ENCODE measurements at places on chromosomes 13 and 19. TPM values are rescaled to one million over a fixed set of nuclear protein-coding genes. Genes with fewer than 3 reads are reported as not detected.

The EPSTI1 gene
- total RNA-seq = 44.0 TPM

The EDNRB gene
- 3.0 TPM for total RNA-seq

The CFAP97D2 gene
- total RNA-seq = not detected

The CYP2S1 gene
- 12.8 TPM for total RNA-seq

The CEACAM3 gene
- total RNA-seq = not detected

The THOP1 gene
- total RNA-seq = 74.1 TPM

- no peak for DNase-seq
These were observed 21.4 kb downstream of the CCDC70 start for GRCh38 chr13:51883226-51883600.

DNA sequence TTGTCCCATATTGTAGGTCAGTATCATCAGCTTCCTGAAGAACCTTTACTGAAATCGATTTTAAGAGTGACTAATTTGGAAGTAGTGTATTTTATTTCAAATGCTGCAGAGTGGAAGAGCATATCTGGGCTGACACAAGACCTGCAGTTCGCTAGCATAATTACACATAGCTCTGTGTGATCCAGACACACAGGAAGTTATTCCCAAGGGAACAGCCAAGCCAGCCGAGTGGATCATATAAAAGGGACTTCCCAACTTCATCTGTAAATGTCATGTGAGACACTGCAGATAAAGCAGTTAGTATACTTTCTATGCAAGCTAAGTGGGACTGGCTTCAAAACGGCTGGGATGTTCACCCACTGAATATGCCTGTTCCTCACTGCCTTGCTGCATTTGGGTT, 760.4 kb downstream of the SLITRK1 start:
- DNase-seq = no peak

DNA sequence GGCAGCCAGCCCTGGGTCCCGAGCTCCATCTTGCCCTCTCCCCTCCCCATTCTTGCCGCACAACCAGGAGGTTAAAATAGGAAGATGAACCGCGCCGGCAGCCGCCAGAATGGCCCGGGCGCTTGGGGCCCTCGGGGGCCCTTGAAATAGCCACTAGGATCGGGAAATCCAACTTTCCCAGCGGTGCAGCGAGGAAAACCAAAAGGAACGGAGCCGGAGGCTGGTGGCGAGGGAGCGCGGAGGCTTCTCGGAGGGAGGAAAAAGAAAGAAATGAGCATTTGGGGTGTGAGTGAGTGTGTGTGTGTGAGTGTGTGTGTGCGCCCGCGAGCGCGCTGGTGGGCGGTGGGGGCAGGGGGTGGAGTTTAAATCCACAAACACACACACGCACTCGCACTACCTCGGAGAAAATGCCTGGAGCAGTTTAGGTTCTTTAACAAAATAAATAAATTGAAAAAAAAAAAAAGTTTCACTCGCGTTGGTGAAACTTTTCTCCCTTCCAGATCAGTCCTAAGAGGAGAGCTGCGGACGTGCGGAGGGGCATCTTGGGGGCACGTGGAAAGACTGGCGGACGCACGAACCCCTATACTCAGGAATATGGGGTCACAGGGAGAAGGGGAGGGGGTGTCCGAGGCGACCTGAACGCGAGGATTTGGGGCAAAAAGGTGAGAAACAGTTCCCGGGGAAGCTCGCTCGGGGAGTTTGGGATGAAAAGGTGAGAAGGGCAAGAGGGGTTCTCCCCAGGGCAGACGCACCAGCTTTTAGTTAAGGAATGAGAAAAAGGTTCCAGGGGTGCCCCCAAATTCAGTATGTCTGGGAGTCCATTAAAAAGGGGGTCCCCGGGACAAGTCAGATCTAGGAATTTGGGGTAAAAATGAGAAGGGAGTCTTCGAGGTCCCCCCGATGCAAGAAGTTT, 1.3 kb downstream of the RFX2 start:
- no peak for DNase-seq

GRCh38 chr19:12985049-12985776, 10.1 kb upstream of the NFIX start:
- no peak for DNase-seq

DNA sequence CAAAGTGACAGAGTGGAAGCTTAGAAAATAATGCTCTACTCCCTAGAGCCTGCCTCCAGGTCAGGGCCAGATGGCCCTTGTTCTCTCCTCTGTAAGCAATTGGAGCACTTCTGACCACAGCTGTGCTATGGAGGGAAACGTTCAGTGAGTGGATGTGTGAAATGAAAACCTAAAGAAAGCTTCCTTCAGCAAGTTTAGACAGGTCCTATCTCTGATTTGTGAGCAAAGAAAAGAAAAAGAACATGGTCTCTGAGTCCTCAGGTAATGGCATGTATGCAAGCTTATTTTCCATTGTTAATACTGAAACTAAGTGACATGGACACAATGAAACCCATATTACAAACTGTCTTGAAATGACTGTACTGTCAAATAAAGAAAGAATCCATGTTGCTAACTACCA, 1486.8 kb downstream of the EFNB2 start:
- DNase-seq = no peak

DNA sequence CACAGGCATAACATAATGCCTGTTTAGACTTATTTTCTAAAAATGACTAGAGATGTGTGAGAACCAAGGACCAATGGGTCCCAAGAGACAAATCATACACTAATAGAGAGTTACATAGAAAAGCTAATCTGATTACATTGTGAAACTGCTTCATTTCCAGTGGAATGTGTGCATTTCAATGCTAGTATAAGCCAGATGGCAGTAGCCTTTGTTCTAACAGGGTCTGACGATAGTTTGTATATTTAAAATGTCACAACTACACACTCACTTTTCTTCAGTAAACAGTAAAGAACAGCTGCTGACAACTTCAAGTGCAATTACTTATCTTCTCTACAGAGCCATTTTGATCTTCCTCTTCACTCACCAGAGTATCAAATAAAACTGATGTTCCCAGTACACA, 4.3 kb upstream of the SLITRK5 start:
- no peak for DNase-seq

- DNase-seq = no peak
These were observed 181.9 kb downstream of the PCDH9 start for GRCh38 chr13:67048084-67048820.
